ENCODE measurements at places on chromosomes 1 and 21.
A peak's percentile ranks its signal among the peaks of the same experiment; 100 is the strongest.

- DNase-seq = no peak
Observed at GRCh38 chr1:36950604-36951291, 83.6 kb downstream of the GRIK3 start.

- DNase-seq = no peak
Observed at GRCh38 chr1:210303391-210303790, 25.3 kb upstream of the HHAT start.

DNA sequence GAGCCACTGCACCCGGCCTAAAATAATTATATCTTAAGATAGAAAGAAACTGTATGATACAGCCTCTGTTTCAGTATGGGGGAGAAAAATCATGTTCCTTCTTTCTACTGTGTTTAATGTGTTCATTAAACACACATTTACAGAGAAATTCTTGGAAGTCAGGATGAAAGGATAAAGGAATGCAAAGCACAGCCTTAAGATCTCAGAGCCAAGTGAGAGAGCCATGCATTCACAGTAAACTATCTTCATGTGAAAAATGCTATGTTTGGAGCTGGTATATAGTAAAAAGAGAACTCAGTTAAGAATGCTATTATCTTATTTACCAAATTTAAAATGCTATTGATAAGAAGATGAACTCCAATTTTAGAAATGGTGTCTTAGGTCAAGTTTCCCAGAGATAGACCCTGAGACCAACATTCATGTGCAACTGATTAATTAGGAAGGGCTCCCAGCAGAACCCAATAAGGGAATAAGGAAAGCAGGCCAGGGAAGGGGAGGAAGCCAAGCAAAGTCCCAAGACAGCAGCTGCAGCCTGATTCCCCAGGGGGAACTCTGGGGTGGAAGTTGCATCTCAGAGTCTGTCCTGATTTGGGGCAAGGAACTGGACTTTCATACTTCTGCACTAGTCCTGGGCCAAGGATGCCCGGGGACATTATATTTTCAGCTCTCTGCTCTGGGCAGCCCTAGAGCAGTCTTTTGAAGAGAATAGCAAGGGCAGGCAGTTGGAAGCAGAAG is 130.0 kb upstream of the ZNF648 start:
- DNase-seq = no peak

DNA sequence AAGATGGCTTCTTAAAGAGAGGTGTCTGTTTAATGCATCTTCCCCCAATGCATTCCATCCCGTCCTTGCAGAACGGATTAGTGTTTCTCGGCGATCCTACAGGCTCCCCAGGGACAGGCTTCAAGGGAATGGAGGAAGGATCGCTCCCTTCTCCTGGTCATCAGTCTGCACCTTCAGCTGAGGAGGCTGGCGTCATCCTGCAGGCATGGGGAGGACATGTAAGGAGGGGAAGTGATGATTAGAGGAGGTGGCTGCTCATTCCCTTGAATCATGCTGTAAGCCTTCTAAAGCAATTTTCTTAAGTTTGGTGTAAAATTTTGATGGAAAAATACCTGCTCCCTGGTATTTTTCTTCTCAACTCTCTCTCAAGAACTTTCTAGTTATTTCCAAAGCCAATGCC is 603.6 kb downstream of the NPHP4 start:
- no peak for DNase-seq

DNA sequence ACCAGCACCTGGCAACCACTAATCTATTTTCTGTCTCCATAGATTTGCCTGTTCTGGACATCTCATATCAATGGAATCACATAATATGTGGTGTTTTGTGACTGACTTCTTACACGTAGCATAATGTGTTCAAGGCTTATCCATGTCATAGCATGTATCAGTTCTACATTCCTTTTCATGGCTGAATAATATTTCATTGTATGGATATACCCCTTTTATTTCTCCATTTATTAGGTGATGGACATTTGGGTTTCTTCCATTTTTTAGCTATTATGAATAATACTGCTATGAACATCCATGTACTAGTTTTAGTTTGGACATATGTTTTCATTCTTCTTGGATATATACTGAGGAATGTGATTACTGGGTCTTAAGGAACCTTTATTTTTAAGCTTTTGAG is 78.0 kb upstream of the OLIG2 start:
- DNase-seq = no peak

- no peak for DNase-seq
Observed at GRCh38 chr1:40860706-40861223, 1.4 kb downstream of the CITED4 start.

- DNase-seq = no peak
Observed at GRCh38 chr1:177103005-177103852, 61.3 kb downstream of the ASTN1 start.

DNA sequence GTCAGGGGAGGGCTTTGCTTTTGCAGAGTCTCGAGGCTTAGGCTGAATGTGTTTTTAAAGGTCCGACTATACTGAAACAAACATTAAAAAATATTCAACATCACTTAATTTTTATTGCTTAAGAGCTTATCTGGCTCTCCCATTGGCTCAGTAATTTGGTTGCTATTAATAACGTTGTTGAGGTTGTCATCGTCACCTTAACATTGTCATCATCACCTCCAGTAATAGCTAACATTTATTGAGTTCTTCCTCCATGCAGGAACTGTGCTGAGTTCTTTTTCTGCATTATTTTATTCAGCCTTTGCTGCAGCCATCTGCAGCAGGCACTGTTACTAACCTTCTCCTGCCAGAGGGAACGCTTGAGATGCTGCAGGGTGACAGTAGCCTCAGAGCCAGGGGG is 40.1 kb downstream of the ADARB1 start:
- DNase-seq = no peak

GRCh38 chr1:23544444-23545389 is 13.7 kb upstream of the E2F2 start:
- no peak for DNase-seq

GRCh38 chr21:31447505-31447904 is 103.4 kb upstream of the TIAM1 start:
- DNase-seq = no peak

GRCh38 chr1:7042322-7043190 is 257.3 kb downstream of the CAMTA1 start:
- peak; percentile 9 for DNase-seq

DNA sequence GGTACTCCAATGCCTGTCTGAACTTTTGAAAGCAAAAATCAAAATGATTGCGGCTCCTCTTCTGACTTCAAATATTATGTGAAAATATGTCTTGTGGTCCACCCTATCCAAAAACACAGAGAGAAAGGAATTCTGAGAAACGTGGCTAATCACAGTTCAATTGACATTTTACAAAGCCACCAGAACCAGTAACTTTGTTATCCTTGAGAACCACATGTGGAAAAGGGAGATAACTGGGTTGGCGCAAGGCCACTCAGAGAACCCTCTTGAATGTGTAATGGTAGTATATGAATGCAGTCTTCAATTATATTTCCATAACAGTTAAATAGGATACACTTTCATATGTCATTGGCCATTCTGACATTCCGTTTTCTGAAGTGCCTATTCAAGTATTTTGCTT is 1030.0 kb upstream of the TMPRSS15 start:
- no peak for DNase-seq

DNA sequence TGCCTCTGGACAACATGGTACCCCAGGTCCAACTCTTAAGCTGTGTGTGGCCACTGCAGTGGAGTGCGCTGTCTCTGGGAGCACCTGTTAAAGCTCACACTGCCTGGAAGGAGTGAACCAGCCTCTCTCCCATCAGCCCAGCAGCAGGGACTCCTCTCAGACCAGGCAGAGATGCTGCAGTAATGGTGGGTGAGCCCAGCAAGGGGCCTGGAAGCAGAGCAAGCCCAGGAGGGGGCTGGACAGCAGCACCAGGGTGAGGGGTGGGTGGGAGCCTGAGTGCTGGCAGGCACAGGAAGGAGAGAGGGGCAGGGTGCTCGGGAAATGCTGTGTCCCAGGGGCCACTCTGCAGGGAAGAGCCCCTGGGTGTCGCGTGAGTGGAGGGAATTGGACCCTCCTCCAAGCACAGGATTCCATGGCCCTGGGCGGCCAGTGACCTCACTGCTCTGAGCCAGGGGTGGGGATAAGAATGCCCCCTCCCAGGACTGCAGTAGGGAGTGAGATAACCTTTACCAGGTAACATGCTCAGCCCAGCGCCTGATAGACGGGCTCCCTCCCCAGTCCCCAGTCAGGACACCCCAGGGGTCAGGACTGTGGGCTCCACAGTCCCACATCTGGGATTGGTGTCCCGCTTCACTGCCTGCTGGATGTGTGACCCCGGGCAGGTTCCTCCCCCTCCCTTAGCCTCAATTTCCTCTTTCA is 313.1 kb downstream of the MATN1 start:
- DNase-seq = no peak
